ENCODE measurements at places on chromosomes 1 and 21.

- DNase-seq: peak; percentile 44
These were observed 29.3 kb upstream of the USP1 start for GRCh38 chr1:62407398-62408009.

DNA sequence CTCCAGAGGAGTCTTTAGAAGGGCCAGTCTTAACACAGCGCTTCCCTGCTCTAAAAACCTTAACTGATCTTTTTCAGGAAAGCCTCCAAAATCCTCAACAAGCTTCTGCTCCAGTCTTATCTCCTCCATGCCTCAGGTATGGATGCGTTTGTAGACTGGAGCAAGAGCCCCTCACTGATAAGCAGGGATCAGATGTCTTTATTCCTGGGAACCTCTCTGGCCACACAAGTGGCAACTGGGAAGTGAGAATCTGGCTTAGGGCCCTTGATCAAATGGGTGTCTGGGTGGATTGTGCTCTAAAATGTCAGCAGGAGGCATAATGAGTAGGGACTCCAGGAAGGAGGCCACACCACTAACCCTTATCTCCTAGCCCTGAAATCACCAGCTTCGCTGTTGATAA, 1.4 kb downstream of the ZBTB8A start:
- no peak for DNase-seq

DNA sequence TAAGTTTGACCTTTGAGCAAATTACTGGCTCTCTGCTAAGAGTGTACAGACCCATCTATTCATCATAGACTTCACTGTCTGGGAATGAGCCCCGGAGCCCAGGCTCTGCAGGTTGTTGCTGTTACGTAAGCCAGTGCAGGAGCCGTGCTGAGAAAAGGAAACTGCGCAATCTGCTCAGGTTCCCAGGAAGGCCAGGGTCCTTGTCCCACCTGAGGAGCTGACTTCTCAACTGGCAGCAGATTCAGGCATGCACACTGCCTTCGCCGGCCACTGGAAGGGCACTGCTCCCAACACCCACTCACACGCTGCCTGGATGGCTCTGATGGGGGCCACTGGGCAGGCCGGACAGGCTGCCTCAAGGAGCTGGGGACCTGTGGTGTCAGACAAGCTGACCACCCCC, 19.5 kb downstream of the RCAN1 start:
- DNase-seq: no peak

DNA sequence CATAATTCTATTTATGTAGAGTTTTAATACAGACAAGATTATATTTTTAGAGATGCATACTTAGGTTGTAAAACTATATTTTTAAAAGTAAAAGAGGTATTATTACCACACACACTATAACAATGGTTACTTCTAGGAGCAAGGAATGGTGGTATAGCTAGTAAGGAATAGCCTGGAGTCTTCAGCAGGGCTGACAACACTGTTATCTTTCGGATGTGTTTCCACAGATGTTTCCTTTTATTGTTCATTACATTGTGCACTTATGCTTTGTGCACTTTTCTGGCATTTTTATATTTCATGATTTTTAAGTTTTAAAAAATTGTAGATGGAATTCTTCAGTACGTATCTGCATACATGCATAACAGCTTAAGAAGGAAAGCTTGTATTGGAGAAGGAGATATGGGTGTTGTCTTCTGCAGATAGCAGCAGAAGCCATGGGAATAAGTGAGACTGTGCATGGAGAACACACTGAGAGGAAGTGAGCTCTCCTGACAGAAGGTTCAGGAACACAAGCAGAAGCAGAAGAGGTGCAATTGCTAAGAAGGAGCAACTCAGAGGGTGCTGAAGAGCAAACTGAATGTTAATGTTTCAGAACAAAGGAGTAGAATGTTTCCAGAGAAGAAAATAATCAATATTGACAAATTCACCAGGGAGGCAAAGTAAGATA, 91.8 kb downstream of the UCHL5 start:
- DNase-seq: no peak

DNA sequence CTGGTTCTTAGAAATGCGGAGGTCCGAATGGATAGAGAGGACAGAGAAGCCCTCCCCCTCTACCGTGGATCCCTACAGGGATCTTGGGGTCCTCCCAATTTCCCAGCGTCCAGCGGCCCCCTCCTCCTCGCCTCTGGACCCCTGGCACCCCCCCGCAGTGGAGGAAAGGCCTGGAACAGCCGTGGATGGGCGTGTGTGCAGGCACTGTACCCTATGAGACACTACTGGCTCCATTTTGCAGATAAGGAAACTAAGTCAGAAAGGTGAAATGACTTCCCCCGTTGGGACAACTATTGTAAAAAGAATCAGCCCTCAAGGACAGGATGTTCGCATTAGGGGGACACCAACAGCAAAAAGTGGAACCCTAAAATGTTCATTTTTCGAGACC, 931 bp upstream of the CLSTN1 start:
- no peak for DNase-seq

GRCh38 chr1:151612501-151613281, 841 bp downstream of the SNX27 start:
- peak; percentile 18 for DNase-seq

DNA sequence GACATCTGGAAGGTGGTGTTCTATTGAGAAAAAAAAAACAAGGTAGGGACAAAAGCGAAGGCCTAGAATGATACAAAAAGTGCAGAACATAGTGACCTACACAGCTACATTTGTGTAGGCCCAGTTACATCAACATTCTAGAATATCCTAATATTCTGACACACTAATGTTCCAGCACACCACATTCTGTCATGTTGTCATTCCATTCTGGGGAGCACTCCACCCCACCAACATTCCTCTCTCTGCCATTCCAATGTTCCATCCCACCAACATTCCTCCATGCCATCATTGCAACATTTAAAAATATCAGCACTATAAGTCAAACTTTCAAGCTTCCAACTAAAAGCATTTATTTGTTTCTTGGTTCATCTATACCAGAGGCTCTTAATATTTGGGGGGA, 28.5 kb downstream of the COA7 start:
- no peak for DNase-seq

DNA sequence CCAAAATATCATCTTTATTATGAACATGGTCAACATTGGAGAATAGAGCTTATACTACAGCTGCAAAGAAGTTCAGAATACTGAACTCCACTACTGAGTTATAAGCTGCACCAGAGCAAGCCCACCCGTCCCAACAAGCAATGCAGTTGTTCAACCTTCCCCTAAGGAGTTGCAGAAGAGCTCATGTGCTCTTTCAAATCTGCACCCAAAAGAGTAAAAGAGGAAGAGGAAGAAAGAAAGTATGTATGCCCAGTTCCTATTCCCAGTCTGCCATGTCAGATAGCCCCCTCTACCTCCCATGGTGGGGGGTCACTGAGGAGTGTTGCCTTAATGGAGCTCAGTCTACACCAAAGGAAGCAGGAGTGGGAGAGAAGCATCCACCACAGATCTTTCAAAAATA, 6.9 kb downstream of the C1orf162 start:
- DNase-seq: no peak

- DNase-seq: no peak
These were observed 15.6 kb downstream of the PCP4 start for GRCh38 chr21:39882839-39883195.

- no peak for DNase-seq
These were observed 41.7 kb downstream of the SYT6 start for GRCh38 chr1:114111731-114112641.

DNA sequence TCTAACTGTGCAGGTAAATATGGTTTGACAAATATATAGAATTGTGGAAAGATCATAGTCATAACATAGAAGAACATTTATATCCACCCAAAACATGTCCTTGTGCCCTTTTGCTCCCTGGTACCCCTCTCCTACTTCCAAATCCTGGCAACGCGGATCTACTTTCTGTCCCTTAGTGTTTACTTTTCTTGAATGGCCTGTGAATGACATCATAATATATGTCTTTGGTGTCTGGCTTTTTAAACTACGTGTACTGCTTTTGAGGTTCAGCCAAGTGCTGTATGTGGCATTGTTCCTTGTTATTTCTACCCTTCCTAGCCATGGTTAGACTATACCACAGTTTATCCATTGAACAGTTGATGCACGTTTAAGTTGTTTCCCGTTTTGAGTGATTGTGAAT, 155.6 kb downstream of the SDCCAG8 start:
- DNase-seq: no peak

- no peak for DNase-seq
These were observed 3.2 kb downstream of the JMJD4 start for GRCh38 chr1:227731696-227732585.

DNA sequence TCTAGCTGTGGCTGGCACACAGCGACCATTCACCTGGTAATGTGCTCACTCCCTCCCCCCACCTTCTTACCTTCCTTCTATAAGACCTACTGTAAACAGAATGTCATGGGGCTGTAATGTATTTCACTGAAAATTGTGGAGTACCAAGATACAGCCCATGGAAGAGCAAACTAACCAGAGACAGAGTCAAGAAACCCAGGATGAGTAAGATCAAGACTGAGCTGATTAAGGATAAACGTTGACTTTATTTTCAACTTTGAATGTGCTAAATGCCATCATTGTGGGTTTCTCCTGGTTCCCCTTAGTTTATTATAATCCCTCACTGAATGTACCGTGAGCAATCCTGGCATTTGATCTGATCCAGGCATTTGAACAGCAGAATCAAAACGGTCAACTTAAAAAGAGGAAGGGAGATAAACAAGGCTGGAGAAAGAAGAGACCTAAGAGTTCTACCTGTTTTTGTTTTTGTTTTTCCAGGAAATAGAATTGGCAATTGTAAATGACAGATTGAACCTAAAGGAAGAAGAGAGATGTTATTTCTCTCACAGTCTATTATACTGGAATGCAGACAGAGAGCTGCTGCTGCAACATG, 16.1 kb upstream of the ATP1B1 start:
- DNase-seq: no peak

DNA sequence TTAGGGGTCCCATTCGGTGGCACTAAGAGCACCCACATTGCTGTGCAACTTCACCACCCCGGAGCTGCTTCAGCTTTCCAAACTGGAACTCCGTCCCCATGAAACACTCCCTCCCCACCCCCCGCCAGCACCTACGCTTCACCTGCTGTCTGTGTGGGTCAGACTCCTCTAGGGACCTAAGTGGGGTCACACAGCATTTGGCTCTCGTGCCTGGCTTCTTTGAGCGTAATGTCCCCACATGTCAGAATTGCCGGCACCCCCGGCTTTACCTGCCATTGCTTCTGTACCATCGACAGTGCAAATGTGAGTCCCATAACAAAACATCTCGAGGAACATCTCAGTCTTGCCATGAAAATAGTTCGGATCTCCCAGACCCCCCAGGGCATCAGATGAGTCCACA, 35.9 kb upstream of the AGPAT3 start:
- no peak for DNase-seq

- no peak for DNase-seq
These were observed 108.2 kb downstream of the GABPA start for GRCh38 chr21:25842925-25843324.

- no peak for DNase-seq
These were observed 45.8 kb upstream of the DMRTB1 start for GRCh38 chr1:53413175-53414001.

- DNase-seq: no peak
These were observed 23.1 kb upstream of the RSPO1 start for GRCh38 chr1:37657620-37658412.

GRCh38 chr1:58047265-58047858, 499.2 kb downstream of the OMA1 start:
- no peak for DNase-seq

GRCh38 chr1:206831650-206832049, 33.8 kb upstream of the IL20 start:
- no peak for DNase-seq

DNA sequence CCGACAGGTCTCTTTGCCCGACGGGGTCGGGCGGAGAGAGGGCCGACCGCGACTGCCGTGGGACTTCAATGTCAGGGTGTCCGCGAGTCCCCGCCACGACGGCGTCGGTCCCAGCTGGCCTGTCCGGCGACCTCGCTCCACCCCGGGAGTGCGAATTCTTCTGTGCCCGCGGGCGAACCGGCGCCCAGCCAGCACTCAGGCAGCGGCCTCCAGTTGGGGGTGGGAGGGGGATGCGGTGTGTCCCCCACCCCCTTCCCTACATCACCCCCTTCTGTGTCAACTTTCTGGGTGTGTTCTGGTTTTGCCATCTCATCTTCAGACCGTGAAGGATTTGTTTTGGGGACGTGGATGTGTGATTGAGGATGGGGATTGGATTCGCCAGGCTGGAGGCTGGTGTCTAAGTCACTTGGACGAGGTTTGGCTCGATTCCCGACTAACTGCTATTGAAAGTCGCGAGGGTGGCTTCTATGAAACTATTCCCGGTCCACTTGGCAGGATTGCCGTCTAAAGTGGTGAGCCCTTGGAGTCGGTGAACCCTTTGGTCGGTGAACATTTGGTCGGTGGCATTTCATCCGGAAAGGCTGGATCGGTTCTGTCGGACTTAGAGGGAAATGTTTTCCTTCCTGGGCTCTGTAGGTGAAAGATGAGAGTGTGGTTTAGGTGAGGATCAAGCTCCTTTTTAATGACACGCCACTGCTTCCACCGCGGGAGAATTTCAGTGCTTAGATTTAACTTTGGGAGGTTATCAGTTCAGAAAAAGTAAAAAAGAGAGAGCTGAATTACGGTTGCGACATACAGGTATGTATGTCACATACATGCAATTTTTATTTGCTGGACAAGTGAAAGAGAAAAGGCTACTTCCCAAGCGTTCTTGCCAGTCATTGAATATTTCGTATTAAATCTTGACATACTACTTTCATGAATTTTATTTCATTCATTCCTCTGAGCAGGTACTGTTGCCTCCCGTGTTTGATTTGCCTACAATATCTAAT, 771 bp downstream of the ABCD3 start:
- no peak for DNase-seq

GRCh38 chr1:23865543-23865930, 2.6 kb downstream of the FUCA1 start:
- no peak for DNase-seq

- DNase-seq: no peak
These were observed 309.5 kb downstream of the PCP4 start for GRCh38 chr21:40176724-40177123.

DNA sequence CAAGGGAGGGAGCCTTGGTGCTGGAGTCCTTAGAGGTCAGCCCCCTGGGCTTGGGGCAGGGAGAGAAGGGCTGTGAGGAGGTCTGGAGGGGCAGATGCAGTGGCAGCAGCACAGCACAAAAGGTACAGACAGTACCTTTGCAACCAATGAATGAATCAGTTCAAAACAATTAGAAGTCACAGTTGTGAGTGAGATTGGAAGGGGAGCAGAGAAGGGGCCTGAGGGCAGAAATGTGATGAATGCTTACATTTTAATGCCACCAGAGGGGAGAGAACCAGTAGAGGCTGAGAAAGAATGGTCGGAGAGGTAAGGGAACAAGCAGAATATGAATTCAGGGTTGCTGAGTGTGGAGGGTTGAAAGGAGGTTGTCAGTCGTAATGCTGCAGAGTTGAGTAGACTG, 24.2 kb downstream of the CAMTA1 start:
- no peak for DNase-seq
